ENCODE measurements at places on chromosomes 5 and 9.

DNA sequence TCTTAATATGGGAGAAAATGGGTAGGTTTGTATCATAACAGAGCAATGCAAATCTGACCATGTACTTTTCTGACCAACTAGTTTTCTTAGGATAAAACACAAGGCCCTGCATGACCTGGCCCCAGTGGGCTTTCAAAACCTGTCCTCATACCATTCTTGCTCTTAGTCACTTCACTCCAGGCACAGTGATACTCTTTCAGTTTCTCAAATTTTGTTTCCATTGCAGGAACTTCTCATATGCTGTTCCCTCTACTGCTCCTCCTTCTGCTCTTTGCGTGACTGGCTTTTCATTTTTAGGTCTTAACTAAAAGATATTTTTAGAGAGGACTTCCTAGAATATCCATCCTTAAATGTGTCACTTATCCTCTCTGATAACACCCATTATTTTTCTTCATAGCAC is 112.4 kb downstream of the INIP start:
- DNase-seq = peak; percentile 37

DNA sequence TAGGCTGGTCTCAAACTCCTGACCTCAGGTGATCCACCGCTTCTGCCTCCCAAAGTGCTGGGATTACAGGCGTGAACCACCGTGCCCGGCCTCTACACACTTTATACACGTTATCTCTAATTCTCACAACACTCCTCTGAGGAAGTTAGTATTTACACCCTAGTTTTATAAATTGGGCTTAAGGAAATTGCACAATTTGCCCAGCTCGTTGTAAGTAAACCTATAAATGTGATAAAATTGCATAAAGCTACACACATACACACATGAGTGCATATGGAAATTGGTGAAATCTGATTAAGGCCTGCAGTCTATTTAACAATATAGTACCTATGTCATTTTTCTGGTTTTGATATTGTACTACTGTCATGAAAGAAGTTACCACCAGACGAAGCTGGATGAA is 4.4 kb upstream of the SLC4A9 start:
- no peak for DNase-seq

GRCh38 chr5:127085796-127086195 is 12.5 kb upstream of the C5orf63 start:
- no peak for DNase-seq

GRCh38 chr5:119117237-119117636 is 46.4 kb downstream of the DMXL1 start:
- DNase-seq = no peak

DNA sequence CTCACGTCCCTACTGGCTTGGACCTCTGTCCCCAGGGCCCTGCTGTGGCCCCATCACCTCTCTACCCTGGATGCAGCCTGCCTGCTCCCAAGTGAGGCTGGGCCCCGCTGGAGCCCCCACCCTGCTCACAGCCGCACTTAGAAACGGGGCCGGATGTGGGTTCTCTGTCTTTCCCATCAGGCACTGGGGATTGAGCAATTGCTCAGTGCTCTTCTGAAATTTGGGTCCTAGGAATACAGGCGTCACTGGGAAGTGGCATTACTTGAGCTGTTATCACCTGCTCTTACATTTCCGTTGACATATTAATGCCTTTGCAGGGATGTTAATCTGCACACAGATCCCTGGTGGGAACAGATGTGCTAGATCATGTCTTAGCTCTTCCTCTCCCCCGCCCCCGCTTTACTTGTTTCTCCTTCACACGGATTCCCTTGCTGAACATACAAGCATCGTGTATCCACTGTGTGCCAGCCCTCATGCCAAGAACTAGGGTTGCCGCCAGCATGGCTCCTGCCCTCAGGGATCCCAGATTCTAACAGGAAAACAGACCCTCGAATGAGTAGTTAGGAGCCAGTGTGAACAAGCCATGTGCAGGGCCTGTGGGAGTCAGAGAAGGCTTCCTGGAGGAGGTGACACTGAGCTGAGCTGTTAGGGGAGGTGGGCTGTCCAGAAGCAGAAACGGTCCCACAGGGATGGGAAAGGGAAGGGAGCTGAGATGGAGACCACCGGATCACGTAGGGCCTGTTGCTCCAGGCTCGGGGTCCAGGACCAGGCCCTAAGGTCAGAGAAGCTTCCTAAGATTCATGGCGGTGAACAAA is 65.1 kb downstream of the NEK6 start:
- no peak for DNase-seq

GRCh38 chr9:99489060-99489413 is 267.0 kb downstream of the SEC61B start:
- DNase-seq = no peak

GRCh38 chr9:89080193-89080592 is 88.9 kb downstream of the S1PR3 start:
- no peak for DNase-seq

DNA sequence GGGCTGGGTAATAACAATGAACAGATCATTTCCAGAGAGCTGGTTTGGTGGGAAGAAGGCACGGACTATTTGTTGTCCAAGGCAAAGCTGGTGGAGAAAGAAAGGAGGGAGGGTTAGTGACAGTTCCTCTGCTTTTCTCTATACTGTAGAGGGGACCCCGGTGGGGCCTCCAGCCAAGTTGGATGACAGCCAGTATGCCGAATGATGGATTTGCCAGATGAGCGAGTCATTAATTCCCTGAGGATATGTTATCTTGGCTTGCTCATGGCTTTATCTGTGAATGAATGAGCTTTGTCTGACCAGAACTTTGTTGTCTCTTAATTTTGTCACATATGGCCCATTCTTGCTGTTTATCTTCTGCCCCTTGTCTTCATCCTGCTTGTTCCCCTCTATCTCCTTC is 158.6 kb upstream of the GLRA1 start:
- DNase-seq = peak; percentile 12

- DNase-seq = no peak
Measured at GRCh38 chr5:2306711-2307110, 424.0 kb upstream of the IRX4 start.

DNA sequence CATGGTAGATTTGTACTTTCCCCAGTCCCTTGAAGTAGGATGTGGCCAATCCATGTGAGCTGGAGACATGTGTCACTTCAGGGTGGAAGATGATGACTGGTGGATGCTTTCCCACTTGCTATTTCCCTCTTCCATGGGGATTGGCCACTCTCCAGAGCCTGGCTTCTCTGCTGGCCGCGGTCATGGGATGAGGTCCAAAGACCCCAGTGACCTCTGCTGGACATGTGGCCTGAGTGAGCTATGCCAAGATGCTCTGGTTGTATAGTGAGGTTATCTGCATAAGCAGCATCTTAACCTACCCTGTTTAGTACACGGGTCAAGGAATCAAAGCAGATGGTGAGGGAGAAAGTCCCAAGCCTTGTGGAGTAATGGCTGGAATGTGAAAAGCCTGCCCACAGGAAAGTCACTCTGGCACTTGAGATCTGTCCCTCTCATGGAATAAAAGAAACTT is 47.1 kb downstream of the SH3PXD2B start:
- no peak for DNase-seq

- DNase-seq = no peak
Measured at GRCh38 chr5:57802131-57802530, 319.5 kb upstream of the ACTBL2 start.

- no peak for DNase-seq
Measured at GRCh38 chr5:74186356-74187315, 453.9 kb downstream of the ENC1 start.

DNA sequence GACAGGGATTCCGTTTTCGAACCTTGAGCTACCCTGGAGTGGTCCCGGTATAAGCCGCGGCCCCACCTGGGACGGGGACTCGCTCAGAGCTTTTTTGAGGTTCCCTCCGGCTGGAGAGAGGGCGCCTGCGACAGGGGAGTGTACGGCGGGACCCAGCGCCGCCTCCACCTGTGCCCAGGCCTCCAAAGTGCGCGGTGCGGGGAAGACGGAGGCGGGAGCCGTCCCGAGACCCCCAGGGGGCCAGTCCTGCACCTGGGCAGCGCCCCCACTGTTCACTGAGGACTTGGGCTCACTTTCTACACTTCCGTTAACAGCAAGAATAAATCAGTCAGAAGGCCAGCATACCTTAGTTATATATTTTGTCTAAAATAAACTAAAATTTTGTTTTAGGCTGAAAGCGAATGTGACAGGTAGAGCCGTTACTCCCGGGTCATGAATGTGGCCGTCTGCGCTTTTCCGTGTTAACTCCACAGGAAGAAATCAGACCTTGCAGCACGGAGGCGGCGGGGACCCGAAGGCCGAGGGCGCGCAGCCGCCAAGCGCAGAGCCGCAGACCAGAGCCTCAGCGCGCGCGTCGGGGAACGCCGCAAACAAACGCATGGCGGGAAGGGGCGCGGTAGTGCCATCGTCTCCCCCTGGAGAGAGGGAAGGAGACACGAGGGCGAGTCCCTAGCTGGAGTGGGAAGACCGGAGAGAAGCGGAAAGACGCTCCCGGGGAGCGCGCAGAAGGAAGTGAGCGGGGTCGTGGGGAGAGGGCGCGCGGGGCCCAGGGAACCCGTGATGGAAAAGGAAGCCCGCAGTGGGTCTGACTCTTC is 14.1 kb downstream of the TRIM7 start:
- DNase-seq = peak; percentile 44

DNA sequence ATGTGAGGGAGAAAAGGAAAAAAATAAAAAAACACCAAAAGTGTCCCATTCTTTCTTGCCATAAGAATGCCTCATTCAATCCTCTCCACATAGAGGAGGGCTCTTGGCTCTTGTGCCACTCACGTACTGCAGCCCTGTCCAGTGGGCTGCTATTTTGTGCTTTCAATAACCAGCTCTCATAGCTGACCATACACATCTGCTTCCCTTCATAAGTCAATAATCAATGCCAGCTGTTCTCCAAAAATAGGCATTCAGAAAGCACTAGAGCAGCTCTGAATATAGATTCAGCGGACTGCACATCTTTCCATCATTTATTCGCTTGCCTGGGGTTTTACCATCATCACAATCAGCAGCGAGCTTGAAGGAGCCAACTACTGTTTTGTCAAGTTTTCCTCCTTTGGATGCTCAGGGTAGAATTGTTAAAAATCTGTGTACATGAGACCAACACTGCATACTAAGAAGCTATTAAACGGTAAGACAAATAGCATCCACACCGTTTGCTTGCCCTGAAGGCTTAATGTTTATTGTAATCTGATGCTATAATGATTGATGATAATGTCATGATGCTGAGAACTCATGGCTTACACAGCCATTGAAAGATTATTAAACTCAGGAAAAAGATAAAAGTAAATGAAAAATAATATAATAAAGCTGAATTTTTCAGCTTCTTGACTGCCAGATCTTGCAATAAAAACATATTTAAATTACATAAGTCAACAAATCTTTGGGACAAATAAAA is 80.0 kb downstream of the OXCT1 start:
- peak; percentile 31 for DNase-seq

GRCh38 chr5:135367076-135367475 is 32.0 kb downstream of the MACROH2A1 start:
- DNase-seq = no peak

GRCh38 chr9:134225816-134226215 is 61.5 kb upstream of the RNU6ATAC start:
- DNase-seq = no peak

All from brain (organoid and tissue), 16 donors.